ENCODE measurements at places on chromosomes 13 and 19.

DNA sequence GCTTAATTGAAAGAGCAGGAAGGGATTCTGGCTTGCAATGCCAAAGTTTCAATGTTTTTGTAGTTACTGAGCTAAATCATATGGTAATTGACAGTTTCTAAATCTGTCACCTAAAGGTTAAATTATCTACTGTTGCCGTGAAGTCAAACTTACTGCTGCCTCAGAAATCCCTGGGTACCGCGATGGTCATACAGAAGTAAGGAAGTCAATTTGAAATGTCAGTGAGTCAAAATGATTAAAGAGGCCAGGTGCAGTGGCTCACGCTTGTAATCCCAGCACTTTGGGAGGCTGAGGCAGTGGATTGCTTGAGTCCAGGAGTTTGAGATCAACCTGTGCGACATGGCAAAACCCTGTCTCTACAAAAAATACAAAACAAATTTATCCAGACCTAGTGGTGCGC lies 48.8 kb upstream of the TPM4 start:
- DNase-seq = peak; percentile 84

- peak; percentile 72 for DNase-seq
Observed at GRCh38 chr13:44819245-44819644, 170.0 kb downstream of the NUFIP1 start.

GRCh38 chr19:50402544-50403301 lies 16.0 kb upstream of the SPIB start:
- no peak for DNase-seq

DNA sequence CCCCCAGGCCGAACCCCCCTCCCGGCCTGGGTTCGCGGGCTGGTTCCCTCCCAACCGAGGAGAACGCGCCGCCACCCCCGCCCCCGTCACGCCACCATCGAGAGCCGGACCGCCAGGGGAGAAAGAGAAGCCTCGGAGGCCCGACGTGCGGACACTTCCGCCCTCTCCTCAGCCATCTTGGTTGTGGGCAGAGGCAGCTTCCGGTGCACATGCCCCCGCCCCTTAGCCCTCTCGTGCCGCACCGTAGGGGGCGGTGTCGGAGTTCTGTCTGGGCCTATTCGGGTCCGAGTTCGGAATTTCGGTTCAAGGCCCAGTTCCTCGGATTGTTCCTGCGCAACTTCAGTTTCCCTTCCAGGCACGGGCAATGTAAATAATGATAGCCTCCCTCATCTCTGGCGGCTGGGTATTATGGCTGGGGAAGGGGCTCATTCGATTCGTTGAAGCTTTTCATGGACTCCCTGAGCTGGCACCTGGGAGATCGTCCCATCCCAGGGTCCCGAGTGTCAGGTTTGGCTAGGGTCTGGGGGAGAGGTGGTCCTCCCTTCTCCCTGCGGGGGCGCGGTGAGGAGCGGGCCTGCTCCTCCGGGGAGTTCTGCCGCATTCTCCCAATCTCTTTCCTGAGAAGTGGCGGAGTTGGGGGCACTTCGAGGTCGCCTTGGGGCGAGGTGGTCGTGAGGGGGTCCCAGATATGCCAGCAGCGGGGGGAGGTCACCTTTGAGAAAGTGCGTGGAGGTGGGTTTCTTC lies at the start of the genes IER2 and STX10:
Gene IER2 (plus strand): TSS at position 225 of the 744 bp plus-strand sequence. CDS start 2,776 bp downstream, outside the sequence.
Gene STX10 (minus strand): TSS at position 189 of the 744 bp plus-strand sequence. CDS start 202 bp downstream, outside the sequence.
- DNase-seq = peak; percentile 93

DNA sequence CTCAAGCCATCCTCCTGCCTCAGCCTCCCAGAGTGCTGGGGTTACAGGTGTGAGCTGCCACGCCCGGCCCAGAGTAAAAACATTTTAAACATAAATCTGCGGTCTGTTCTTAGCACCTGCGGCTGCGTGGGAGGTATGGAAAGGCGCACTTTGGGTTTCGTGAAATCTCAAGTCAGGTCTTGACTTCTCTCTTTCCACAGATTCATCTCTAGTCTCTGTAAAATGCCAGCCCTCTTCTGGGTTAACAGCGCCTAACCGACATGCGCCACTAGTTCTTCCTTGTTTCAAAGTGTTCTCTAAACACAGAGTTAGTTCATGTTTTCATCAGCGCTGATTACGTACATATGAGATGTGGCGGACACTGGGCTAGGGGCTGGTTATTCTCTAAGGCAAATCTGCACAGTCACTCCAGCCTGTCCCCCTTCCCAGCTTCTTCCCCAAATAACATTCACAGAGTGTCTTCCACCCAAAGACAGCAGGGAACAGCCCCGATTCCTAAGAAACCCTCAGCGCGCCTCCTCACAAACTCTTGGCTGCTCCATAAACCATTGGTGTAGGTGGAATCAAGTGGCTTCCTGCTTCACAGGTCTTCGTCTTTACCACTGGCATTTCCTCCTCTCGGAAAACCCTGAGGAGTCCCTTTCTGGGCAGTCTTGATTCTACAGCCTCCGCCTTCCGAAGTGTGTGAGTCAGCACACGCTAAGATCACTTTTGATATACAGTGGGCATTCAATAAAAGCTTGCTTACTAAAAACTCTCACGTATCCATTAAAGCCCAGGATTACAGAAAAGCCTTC lies 1.4 kb downstream of the PARP4 start:
- DNase-seq = peak; percentile 73

DNA sequence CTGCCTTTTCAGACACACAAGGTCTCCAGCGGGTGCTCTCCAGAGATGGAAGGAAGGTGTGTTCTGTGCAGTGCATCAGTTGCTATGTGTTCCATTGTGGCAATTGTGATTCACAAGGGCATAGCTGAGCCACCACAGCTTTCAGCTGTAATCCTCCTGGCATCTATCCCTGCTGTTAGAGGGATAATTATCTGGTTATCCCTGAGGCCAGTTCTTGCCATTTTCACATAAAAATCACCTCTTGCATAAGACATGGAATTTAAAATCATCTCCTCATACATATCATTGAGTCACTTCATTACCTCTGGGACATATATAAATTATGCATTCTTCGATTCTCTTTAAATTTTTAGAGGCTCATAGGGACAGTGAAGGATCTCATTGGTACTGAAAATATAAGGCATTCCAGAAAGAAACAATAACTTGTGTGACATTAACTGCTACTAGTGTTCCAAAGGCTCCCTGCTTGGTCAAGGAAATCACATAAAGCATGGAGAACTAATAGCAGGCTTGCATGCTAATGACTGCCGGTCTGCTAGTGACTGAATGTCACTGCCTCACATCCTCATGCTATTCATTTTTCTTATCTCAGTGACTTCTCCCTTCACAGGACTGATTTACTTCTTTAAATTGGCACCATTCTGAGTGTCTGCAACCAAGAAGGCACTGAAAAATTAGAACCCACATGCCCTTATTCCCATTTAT lies 214.0 kb downstream of the ENOX1 start:
- peak; percentile 81 for DNase-seq

DNA sequence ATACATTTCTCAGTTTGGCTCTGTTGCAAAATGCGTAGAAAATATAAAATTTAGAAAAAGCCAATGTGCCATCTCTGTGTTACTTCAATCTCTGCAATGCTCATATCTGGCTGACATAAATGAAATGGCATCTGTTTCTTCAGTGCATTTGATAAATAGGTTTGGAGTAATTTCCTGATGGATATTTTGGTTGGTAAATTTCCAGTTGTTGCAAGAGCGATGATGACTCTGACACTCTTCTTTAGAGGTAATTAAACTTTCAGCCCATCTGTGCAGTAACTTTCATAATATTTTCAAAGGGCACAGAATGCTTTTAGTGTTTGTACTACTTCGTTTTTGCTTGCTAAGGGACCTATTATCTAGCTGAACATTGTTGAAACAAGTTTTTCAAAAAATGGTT lies 1286.4 kb downstream of the PCDH9 start:
- peak; percentile 24 for DNase-seq
